ENCODE measurements at places on chromosomes 12 and 14.

GRCh38 chr12:38610808-38611350 lies 294.3 kb downstream of the ALG10B start:
- no peak for DNase-seq

DNA sequence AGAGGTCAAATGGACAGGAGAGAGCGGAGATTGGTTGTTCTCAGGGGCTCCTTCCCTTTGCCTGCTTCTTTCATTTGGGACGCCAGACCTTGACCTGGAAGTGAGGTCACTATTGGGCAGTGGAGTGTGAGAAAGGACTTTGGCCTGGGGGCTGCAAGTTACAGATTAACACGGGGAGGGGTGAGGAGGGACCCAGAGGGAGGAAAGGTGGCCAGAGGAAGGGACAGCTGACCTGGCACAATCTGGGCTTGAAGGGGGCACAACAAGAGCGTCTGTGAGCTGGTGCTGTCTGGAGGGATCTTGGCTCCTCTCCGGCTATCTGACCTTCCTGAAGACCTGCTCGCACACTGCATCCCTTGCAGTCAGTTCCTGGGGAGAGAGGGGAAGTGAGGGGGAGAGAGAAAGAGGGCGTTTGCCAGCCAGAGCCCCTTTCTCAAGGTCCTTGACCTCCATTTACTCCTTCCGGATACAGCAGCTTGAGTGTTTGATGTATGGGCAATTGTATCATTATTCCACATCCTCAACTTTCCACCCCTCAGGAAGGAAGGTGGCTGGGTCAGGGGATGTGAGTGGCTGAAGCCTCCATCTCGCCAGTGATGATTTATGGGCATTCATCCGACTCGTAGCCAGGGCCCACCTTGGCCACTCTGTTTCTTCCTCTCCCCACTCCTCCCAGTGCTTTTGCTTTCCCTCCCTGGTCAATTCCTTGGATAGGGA lies 4.7 kb downstream of the RBP5 start:
- no peak for DNase-seq

DNA sequence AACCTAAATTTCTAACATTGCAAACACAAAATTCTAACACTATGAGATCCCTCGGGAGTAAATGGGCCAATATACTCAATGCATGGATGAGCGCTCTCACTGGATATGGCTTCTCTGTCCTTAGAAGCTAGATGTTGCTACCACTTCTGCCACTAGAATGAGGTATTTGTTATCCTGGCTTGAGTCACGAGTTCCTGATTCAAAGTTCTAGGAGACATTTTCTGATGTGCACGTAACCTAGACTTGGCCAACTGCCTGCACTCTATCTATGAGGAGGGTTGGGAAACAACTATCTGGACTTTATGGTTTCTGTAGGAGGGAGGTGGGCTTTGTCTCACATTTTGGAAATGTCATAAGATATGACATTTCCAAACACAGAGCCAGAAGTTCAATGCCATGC lies 37.6 kb downstream of the FERMT2 start:
- DNase-seq, result no peak

GRCh38 chr14:56196274-56196673 lies 78.1 kb downstream of the PELI2 start:
- DNase-seq, result no peak

DNA sequence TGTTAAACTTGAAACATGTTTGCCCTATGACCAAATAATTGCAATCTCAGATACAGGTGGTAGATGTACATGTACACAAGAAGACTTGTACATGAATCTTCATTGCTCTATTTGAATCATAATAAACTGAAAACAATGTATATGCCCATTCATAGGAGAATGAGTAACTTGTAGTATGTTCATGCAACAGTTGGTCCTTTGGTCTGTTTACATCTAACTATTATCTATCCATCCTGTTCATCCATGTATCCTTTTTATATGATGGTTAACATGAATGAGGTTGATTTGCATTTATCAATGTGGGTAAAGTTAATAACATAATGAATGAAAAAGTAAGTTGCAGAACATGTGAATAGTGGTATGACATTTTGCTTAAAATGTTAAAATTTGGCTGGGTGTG lies 37.1 kb downstream of the HSD17B6 start:
- DNase-seq, result no peak

DNA sequence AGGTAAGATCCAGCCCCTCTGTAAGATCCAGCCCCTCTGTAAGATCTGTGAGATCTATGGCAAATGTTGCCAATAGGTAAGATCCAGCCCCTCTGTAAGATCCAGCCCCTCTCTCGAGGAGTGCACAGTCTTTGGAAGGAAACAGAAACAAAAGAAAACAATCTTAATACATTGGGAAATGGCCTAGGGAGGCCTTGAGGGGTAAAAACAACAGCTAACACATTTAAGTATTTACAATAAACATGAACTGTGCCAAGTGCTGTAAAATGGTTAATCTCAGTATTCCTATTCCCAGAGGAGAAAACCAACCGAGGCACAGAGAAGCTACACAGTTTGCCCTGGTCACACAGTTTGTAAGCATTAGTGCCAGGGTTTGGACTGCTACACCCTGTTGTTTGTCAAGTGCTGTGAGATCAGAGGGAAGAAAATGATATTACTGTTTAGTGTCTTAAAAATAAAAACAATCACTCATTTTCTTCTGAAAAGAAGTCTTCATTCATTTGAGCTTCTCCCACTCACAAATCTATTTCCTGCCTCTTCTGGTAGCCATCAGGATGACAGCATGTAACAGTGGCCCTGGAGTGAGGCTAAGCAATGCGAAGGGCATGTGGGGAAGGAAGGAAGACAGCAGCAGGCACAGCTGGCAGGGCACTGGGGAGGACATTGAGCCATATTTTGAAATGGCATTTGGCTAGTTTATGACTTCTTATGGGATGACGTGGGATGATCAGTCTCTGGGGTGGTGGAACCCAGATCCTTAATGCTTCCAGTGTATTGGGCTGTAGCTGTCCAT lies 118.7 kb upstream of the PTPRQ start:
- DNase-seq, result no peak

DNA sequence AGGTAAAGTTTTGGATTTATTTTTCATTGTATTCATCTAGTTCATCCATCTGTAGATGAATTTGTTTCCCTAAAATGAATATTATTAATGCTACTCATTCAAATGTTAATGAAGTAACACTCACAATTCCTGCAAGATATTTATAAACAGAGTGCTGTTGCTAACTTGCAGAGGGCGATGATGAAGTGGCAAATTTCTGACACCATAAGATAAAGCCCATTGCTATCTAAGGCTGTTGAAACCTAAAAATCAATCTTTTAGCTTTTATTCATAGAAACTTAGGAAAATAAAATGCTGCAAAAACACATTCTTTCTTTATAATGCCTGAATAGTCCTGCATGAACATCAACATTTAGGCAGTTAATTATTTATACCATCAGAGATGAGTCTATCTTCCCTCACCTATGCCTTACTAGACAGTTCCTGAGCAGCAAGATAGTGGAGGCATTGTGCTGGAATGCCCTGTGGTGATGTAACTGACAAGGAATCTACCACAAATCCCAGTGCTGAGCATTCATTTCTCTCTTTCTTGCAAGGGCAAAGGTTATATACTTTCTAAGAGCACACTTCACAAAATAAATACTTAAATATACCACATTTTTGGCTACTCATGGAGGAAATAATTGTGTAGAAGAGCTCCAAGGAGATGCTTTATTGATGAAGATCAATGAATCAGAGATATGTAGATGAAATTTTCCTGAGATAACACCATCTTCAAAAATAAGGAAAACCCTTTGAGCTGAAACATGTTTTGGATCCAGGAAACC lies 57.6 kb downstream of the LMNTD1 start:
- DNase-seq, result no peak

DNA sequence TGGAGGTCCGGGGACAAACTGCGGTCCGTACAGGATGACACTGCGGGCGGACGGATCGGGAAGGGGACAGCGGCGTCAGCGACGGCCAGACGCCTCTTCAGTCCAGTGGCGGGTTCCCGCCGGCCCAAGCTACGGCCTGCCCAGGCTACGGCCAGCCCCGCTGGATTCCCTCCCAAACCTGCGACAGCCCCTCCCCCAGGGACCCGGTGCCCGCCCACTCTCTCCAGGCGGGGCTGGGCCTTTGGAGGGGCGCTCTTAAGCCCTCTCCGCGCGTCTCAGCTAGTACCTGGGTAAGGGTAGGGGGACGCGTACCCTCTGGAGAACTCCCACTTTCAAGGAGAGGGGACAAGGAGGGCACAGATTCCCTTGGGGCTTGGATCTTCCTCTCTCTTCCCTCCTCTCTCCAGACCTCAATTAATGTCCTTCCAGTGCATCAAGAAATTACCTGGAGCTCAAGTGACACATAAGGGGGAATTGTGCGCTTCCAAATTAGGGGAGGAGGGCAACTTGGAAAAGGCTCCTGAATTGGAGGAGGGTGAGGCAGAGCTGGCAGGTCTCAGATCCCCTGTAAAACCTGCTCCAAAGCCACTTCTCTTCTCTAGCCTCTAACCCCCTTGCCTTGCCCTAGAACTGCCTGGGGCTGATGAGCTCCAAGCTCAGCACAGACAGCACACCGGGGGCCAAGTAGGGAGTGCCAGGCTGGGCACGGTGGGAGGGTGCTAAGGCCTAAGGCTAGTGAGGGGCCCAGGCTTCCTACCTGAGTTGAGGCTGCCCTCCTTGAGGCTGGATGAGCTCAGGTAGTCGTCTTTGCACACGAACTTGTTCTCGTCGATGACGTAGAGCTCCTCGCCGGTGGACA lies 3.1 kb downstream of the LHX5 start:
- DNase-seq, result no peak

DNA sequence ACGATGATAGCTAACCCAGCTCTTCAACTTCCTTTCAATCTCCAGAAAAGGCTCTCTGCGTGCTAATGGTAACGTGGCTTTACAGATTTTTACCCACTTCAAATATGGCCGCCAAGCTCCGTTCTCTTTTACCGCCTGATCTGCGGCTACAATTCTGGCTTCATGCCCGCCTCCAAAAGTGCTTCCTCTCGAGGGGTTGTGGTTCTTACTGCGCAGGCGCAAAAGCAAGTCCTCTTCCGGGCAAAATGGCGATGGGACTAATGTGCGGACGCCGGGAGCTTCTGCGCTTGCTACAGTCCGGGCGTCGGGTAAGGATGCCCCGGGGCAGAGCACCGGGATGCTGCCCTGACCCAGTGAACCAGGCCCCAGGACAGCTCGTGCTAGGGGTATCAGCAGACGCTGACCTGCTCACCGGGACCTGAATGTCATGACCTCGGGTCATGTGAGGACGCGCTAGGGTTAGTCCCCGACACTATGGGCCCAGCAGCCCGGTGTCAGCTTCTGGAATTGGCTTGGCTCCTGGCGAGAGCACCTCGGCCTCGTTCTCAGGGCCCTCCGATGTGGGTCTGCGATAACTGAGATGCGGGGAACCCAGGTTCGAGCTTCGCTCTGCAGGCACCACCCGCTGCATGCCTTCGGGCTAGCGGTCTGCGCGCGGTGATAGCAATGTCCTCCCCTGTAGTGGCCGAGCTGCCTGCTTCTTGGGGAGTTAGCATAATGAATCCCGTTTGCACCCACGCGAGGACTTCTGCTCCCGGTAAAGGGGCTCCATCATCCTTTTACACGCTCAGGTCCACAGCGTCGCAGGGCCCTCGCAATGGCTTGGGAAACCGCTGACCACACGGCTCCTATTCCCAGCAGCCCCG lies at the start of gene OXA1L:
OXA1L (plus strand) TSS at position 232 of the 866 bp plus-strand sequence; CDS start at position 246, 14 bp downstream.
- peak; percentile 60 for DNase-seq

DNA sequence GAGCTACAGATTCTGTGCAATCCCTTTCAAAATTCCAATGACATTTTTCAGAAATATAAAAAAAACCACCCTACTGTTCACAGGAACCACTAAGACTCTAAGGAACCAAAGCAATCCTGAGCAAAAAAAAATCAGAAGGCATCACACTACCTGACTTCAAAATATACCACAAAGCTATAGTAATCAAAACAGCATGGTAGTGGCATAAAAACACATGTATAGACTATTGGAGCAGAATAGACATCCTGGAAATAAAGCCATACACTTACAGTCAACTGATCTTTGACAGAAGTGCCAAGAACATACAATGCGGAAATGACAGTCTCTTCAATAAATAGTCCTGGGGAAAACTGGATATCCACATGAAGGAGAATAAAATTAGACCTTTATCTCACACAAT lies 56.5 kb downstream of the EGLN3 start:
- DNase-seq, result no peak

DNA sequence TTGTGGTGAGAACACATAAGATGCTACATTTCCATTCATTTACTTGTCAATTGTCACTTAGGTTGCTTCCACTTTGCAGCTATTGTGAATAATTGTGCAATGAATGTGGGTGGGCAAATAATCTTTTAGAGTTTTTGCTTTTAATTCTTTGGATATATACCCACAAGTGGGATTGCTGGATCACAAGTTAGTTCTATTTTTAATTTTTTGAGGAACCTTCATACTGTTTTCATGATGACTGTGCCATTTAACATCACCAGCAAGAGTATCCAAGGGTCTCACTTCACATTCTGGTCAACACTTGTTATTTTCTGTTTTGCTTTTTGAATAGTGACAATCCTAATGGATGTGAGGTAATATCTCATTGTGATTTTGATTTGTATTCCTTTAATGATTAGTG lies 10.5 kb downstream of the CLEC6A start:
- no peak for DNase-seq

DNA sequence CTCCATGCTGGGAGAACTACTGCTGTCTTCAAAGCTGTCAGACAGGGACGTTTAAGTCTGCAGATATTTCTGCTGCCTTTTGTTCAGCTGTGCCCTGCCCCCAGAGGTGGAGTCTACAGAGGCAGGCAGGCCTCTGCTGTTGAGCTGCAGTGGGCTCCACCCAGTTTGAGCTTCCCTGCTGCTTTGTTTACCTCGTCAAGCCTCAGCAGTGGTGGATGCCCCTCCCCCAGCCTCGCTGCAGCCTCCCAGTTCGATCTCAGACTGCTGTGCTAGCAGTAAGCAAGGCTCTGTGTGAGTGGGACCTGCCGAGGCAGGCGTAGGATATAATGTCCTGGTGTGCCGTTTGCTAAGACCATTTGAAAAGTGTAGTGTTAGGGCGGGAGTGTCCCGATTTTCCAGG lies 31.4 kb upstream of the RFX4 start:
- no peak for DNase-seq

DNA sequence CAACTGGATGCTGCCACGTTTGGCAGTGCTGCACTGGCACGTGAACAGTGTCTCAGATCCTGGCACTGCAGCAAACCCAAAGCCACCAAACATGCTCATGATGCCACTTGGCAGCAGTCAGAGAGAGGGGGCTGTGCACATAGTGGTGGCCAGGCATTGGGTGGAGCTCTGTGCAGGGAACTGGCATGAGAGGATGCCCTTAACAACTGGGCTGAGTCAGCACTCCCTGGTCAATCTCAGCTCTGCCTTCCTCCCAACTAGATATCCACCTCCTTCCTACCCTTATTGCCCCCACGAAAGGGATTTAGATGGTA lies 37.0 kb downstream of the ZFHX2 start:
- DNase-seq, result no peak

GRCh38 chr12:57630891-57631433 lies 2.0 kb downstream of the B4GALNT1 start:
- no peak for DNase-seq

Measured in esophagus squamous epithelium (tissue), 5 donors.